ENCODE measurements at places on chromosomes 3 and 15.

GRCh38 chr15:27250223-27250622 lies 279.2 kb downstream of the GABRG3 start:
- no peak for DNase-seq

GRCh38 chr15:95141486-95141885 lies 910.1 kb downstream of the MCTP2 start:
- no peak for DNase-seq

DNA sequence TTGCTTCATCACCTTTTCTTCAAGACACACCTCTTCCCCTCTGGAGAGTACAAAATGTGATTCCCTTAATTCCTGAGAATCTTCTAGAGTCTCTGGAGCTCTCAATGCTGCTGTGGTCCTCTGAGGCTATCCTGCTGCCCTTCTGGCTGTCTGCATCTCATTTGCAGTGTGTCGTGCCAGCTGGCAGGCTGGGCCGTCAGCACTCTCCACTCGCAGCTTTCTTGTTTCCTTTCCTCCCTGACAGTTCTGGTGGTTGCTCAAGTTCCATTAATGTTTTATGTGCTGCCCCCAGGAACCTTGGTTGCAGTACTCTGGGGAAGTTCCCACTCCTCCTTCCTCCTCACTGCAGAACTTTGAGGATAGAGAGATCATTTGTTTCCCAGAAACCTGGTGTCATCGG lies 210.8 kb upstream of the ROPN1 start:
- no peak for DNase-seq

DNA sequence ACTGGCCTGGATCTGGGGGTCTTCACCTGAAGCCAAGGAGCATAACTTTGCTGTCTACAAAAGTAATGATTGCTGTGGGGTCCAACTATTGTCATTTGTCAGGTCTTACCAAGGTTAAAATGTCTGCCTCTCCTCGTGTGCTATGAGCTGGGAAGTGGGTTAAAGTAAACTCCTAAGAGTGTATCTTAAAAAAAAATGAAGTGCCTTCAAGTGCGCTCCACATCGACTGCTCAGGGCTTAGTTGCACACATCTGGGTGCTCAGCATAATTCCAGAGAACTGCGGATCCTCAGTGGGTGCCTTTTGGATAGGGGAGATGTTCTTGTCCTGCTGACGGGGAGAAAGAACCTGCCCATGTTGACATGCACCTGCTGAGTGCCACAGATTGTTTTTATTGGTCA lies 40.9 kb downstream of the EFCAB12 start:
- no peak for DNase-seq

DNA sequence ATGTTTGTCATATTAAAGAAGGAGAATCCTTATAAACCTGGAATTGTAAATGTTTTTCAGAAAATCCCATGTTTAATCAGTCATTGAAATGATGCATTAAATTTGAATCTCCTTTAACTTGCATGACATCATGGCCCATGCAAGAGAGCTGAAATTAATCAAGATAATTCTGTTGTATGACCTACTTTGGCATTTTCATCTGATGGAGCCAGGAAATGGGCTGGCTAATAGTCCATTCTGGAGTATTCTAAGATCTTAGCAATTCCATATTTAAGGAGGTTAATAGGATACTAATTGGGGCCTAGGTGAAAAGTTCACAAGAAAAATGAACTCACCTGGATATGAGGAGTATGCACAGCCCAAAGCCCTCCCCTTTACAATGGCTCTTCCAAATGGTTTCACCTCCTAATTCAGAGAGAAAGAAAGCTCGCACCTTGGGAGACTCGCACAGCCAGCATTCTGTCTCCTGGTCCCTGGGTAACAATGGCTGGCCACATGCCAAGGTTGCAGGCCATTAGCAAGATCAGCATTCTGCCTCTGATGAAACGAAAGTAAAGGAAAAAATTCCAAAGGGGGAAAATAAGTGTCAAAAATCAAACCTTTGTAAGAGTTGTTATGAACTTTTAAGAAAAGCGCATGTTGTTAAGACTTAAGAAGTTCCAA lies 786.4 kb downstream of the MCTP2 start:
- DNase-seq: no peak

GRCh38 chr15:75672646-75673425 lies 25.1 kb downstream of the SNX33 start:
- DNase-seq: no peak

GRCh38 chr15:69482686-69483256 lies 30.2 kb downstream of the RPLP1 start:
- no peak for DNase-seq

DNA sequence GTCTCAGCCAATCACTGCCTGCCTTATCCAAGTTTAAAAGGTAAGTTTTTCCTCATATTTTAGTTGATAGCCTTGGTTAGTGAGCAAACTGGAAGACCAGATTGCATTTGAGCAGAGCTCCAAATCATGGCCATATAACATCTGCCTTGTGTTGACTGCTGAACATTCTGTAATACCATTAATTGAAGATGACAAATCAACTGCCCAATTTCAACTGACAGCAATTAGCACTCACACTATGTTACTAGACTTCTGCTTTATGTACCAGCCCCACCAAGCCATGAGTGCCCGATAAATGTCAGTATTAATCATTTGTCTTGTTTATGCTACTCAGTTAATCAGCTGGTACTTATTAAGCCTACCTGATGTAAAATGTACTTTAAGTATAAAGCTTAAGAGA lies 83.1 kb downstream of the CGGBP1 start:
- DNase-seq: no peak

GRCh38 chr15:84797212-84797611 lies 19.9 kb upstream of the ALPK3 start:
- no peak for DNase-seq

- no peak for DNase-seq
Measured at GRCh38 chr3:151135541-151136337, 50.3 kb downstream of the MED12L start.

DNA sequence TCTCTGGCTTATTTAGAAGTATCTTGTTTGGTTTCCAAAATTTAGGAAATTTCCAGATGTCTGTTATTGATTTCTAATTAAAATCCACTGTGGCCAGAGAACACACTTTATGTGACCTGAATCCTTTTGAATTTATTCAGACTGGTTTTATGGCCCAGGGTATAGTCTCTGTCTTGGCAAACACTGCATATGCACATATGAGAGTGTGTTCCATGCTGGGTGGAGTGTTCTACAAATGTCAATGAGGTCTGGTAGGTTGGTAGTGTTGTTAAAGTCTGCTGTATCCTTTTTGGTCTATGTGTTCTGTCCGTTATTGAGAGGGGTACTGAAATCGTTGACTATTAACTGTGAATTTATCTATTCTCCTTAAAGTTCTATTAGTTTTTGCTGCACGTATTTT lies 30.2 kb downstream of the PGPEP1L start:
- no peak for DNase-seq

DNA sequence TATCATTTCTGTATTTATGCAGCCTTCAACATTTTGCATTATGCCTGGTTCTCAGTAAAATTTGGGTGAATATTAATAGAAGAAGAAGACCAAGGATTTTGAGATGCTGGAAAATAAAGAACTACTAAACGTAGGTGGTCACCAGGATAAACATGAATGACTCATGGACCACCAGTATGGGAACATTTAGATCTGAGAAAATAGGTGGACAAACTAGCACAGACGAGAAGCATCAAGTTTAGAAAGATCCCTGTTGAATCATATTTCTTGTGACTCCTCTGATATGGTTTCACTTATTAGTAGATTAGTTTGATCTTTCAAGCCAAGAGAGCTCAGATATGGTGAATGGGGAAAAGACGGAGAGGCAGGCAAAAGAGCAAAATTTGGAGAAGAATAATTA lies 97.9 kb downstream of the RAP2B start:
- no peak for DNase-seq

GRCh38 chr3:23686519-23686918 lies 119.2 kb upstream of the UBE2E1 start:
- DNase-seq: no peak

DNA sequence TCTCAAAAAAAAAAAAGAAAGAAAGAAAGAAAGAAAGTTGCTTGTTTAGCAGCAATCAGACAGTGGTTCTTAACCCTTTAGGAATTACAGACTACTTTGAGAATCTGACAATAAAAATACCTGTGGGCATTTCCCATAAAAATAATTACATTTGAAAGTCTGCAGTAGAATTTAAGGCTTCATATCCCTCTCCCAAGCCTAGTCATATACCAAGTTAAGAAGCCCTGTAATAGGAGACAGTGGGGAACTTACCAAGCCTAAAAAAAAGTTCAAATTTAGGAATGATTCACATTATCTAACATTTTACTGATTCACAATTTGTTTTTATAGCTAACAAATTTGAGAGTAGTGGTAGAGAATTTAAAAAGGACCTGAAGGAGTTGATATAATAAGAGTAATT lies 47.5 kb downstream of the LRRFIP2 start:
- DNase-seq: no peak

DNA sequence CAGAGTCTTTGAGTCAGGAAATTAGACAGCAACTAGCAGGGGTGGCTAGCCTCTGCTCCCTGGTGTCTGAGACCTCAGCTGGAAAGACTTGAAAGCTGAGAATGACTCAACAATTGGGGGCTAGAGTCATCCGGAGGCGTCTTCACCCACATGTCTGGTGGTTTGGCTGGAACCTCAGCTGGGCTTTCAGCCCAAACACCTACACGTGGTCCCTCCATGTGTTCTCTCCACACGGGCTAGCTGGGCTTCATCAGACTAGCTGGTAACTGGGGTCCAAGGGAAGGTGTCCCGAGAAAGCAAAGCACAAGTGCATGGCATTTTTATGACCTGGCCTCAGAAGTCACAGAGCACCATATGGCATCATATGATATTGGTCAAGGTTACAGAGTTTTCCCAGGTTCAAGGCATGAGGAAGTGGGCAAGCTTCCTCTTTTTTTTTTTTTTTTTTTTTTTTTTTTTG lies 19.9 kb upstream of the ABHD2 start:
- no peak for DNase-seq

DNA sequence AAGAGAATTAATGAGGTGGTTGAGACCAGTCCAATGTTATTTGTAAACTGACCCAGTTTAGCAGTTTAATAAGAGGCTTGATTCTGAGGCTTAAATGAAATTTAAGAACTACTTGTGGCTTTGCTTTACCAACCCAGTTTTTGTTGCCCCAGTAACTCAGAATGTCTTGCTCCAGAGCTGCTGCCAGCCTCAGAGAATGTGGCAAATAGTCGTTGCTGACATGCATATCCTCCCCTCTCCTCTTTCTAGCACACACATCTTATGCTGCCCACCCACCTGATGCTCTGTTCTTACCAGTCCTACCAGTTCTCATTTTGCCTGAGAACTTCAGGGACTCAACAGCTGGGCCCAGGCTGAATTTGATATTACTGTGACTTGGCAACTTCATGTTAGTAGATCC lies 92.4 kb upstream of the TSC22D2 start:
- DNase-seq: no peak

DNA sequence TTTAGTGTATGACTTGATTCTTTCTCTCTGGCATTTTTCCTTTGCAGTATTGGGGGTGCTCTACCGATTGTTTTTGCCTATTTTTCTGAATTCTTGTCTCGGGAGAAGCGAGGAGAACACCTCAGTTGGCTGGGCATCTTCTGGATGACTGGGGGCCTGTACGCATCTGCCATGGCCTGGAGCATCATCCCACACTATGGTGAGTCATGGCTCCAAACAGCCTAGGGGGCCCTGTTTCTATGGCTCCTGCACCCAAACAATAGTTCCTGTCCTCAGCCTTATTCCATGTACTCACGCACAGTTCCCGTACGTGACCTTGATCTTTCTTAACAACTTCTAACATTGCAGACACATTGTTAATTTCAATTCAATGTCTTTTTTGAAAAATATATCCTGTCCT lies 152.3 kb downstream of the SV2B start:
- no peak for DNase-seq

GRCh38 chr15:39320886-39321285 lies 260.0 kb upstream of the THBS1 start:
- no peak for DNase-seq

DNA sequence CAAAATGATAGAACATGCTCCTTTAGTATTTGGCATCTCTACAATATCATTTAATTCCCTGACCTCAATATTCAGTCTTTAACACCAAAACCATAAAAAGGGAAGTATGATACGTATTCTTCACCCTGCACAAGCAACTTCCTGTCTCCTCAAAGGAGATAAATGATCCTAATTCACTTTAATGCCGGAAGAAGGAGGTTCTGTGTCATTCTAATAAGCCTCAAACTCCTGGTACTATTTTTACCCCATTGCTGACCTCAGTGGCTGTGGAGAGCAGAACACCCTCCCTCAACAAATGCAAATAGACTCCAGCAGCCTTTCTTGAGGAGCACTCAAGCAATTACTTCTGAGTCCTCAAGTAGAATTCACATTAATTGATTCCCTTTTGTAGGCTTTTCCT lies 173.3 kb downstream of the TMEM108 start:
- DNase-seq: no peak

DNA sequence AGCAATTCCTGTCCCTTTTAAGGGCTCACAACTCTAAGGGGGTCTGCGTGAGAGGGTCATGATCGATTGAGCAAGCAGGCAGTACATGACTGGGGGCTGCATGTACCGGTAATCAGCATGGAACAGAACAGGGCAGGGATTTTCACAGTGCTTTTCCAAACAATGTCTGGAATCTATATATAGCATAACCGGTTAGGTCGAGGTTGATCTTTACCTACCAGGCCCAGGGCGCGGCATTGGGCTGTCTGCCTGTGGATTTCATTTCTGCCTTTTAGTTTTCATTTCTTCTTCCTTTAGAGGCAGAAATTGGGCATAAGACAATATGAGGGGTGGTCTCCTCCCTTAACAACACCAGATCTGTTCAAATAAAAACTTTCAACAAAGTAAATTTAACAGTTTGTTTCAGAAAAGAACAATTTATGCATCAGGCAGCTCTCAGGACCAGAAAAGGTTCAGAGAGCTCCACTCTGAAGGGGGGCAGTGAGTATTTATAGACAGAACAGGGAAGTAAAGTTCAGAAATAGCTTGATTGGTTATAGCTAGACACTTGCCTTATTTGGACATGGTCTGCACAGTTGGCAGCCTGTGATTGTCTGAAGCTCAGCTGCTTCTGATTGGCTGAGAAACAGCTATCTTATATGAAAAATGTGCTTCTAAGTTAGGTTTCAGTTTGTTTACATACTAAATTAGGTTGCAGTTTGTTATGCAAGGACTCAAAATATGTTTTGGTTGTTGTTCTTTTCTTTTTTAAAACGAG lies 17.2 kb upstream of the B4GALT4 start:
- DNase-seq: no peak

GRCh38 chr3:72334681-72335457 lies 513.4 kb downstream of the SHQ1 start:
- no peak for DNase-seq

DNA sequence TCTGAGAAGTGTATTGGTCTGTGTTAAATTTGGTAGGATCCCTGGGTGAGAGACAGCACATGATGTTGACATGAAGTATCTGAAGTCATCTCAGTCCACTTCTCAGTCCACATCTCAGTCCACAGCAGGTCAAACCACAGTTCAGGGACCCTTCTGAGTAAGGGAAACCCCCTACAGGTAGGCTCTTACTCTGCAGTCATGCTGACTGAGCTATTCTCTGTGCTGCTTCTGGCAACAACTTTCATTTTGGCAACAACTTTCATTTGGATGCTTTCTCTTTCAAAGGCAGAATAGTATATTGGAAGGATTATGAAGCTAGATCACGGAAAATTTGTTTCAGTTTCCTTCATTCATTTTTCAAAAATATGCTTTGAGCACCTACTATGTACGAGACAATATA lies 178.2 kb upstream of the GOLIM4 start:
- DNase-seq: no peak

Data from left renal cortex interstitium (tissue), 4 donors.